ENCODE measurements at places on chromosomes 3 and 15.

GRCh38 chr3:53151870-53152660, 8.9 kb upstream of the PRKCD start:
- DNase-seq = no peak

- no peak for DNase-seq
Observed at GRCh38 chr15:51322621-51323296, 15.6 kb downstream of the CYP19A1 start.

DNA sequence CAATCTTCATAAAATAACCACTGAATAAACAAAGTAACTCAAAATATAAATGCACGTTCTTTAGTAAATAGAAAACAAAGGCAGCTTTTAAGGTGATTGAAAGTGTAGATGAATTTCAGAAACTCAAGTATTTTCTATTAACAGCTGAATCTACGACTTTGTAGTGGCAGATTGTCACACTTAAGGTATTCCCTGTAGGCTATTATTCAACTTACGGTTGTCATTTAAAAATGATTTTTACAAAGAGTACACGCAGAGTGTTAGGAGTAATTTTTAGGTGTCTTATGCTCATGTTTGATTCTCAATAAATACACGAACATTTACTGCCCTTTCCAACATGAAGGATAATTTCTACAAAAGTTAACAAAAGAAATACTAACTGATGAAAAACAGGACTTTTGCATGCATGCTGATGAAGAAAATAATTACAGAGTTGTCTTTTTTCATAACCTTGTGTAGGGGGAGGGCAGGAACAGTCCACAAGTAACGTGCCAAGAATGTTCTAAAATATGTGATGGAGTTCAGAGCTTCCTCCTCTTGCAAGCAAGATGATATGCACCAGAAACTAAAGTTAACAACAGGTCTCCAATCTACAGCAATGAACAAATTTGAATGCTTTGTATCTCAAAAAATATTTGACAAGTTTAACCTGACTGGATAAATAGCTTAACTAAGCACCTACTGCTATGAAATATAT, 16.7 kb downstream of the DCBLD2 start:
- DNase-seq = no peak

GRCh38 chr3:56918111-56918568, 116.4 kb upstream of the ARHGEF3 start:
- DNase-seq = no peak

DNA sequence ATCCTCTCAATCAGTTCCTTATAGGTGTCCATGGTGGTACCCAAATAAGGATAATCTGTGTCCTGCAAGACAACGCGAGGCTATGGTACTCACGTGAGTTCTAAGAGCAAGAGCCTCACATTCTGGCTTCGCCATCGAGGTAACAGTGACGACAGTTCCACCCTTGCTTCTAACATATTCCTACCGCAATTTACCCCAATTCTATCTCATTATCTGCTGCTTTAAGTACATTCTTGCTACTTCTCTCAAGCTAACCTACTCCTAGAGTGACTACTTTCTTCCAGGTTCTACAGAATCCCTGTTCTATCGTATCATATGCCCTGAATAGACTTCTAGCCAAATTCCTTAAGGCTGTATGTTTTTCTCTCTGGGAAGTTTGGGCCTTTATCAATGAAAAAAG, 26.6 kb downstream of the TFRC start:
- DNase-seq = no peak

- no peak for DNase-seq
Observed at GRCh38 chr3:126618021-126618420, 36.9 kb downstream of the TXNRD3 start.

DNA sequence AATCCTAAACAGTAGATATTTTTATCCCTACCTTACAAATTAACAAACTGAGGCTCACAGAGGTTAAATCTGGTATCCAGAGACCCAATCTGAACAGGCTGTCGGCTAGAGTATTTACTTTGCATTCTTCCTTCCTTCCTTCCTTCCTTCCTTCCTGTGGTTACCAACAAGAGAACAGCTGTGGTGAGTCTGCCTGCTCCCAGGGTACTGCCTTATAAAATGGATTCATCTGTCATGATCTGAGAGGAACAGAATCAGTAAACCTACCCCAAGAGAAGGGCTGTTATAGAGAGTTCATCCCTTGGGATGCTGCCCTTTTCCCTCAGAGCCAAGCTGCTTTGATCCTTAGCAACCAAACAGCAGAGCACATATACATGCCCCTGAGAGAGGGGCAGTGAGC, 3.6 kb downstream of the GADL1 start:
- DNase-seq = no peak

- DNase-seq = no peak
Observed at GRCh38 chr3:149548669-149549065, 74.2 kb downstream of the TM4SF4 start.

GRCh38 chr3:172519740-172520139, 3.5 kb downstream of the TNFSF10 start:
- DNase-seq = no peak

DNA sequence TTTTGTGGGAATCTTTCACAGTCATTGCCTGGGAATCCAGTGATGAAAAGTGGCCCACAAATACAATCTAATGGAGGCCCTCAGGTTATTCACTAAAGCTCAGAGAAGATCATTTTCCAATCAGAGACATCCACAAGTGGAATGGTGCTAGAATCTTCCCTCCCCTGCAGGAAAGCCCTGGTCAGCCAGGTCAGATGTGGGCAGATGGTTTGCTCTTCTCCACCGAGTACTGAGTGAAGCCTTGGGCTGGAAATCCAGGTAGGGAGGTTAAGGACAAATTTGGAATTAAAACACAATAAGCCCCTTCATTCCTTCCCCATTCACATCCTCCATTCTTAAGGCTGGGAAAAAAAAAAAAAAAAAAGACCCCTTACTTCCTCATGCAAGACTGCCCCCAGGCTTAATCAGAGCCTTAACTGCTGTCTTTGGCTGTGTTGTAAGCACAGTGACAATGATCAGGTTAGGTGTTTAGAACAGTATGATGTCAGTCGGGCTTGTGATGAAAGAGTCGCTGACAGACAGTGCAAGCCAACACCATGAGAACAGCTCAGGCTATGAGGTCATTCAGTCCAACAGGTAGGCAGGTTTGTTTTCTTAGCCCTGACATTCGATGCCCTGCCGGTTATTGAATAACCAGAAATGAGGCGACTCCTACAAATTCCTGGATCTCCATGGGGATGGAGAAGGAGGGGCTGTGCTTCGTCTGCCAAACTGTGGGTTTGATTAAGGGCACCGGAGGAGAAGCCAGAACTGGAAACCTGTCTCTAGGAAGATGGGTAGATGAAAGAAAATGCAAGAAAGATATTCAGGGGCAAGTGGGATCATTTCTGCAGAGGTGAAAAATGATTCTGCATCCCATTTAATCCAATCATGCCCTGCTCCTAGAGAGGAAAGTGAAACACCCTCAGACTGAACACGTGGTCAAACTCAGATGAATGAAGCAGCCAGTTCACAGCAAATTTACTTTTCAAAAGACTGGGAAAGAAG, 23.5 kb upstream of the HES1 start:
- no peak for DNase-seq
